AG04450 (cell line): ENCODE measurements at places on chromosomes 3 and 15.

GRCh38 chr15:95035106-95035505, 803.7 kb downstream of the MCTP2 start:
- DNase-seq, result no peak

DNA sequence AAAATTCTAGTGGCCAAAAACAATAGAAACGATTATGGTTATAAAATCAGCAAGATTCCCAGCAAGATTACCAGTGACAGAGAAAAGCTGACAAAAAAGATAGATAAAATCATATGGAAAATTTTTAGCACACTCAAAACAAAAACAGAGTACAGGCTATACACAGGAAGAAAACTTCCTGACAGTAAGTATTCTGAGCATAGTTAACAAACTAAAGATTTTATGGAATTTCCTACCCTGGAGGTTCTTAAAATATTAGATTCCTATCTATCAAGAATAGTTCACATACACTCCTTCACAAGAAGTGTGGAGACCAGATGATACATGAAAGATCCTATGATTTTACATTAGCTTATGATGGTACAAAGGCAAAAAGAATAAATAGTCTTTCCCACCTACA, 50.8 kb downstream of the ZNF148 start:
- no peak for DNase-seq

DNA sequence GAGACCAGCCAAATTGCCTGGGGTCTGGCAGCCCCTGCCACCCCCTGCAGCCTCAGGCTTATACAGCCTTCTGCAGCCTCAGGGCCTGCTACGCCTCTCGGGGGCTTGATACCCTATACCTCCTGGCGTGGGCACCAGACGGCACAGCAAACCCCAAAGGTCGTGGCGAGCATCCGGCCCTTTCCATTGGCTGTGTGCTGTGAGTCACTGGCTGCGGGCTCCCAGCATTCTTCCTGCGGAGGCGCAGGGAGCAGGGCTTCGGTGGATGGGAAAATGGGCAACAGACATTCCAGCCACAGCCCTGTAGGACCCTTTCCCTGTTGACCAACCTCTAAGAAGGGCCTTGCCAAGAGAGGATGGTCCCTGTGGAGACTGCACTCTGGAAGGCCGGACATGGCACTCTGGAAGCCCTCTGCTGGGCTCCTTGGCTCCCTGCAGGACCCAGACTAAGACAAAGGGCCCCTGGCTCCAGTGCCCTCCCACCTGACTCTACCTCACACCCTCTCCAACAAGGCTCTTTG, 59.6 kb downstream of the ITGA11 start:
- no peak for DNase-seq

DNA sequence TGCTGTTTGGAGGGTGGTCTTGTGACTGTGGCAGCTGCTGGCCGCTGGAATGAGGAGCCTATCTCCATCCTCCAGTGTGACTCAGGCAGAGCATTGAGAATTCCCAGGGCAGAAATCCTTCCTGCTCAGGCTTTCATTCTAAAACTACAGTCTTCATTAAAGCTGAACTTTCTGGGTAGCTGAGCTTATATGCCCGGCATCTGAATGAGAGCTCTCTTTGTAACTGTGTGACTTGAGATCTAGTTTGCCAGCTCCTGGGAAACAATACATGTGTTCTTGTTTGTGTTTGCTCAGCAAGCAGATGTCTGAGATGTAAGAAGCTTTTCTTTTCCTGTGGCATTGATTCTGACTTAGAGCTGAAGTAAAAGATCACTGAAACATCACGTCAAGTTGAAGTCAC, 22.4 kb downstream of the RLBP1 start:
- no peak for DNase-seq

- DNase-seq, result no peak
Observed at GRCh38 chr3:169579116-169579710, 84.3 kb downstream of the MECOM start.

DNA sequence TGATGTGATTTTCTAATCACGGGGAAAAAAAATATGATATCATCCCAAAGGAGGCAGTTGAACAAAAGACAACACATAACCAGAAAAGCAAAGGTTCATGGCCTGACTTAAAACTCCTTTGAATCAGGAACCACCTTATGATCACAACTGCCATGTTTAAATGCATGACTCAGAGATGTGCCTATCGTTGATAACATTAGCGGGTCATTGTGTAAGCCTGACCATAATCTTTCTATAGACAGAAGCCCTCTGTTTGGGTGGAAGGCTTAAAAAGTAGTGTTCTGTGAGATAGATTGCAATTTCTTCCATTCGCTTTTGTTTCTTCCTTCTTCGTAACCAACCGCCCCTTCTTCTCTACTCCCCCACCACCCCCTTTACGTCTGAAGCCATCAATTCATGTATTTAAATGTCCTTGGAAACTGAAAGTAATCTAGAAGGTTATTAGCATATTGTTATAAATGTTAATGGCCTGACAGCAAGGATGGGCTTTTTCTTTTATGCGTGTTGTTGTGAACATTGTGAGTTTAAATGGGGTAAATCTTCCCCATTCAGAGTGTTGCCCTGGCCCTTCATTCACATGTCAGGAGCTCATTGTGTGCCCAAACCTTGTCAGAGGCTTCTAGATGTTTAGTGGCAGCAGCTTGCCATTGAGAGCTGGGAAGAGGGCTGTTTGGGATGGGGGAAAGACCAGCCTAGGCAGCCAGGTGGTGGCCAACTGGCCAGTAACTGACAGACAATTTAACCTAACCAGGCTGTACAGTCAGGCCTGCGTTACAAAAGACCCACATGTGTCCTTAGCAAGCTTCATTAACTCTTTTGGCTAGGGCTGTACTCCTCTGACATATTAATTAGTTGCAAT, 64.5 kb downstream of the EPHA3 start:
- no peak for DNase-seq

- DNase-seq, result no peak
Observed at GRCh38 chr3:72255191-72255590, 470.2 kb upstream of the PROK2 start.

GRCh38 chr3:191331388-191331787, 1.1 kb upstream of the UTS2B start:
- DNase-seq, result no peak

DNA sequence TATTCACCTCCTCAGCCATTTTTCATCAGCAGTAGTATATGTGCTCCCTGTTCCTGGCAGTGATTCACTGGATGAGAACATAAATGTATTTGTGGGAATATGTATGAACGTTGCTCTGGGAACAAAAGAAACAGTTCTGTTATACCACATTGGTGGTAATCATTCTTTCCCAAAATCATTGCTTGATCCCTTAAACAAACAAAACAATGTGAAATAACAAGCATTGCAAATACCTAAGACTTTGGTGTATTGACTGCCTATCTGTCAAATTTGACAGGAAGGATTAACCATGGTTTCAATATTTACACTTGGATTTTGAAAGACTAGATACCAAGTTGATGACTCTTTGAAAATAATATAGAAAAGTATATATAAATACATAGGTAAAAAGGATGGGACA, 284.1 kb downstream of the FHIT start:
- no peak for DNase-seq
